Stimulated activated CD4-positive, alpha-beta T cell treated with anti-CD3 and anti-CD28 coated beads, TNF-alpha, amount 100 ng/mL, for 48 hours (primary cell): ENCODE measurements at places on chromosomes 13 and 19.

GRCh38 chr19:5696196-5697021 lies 6.3 kb downstream of the RPL36 start:
- DNase-seq: no peak

DNA sequence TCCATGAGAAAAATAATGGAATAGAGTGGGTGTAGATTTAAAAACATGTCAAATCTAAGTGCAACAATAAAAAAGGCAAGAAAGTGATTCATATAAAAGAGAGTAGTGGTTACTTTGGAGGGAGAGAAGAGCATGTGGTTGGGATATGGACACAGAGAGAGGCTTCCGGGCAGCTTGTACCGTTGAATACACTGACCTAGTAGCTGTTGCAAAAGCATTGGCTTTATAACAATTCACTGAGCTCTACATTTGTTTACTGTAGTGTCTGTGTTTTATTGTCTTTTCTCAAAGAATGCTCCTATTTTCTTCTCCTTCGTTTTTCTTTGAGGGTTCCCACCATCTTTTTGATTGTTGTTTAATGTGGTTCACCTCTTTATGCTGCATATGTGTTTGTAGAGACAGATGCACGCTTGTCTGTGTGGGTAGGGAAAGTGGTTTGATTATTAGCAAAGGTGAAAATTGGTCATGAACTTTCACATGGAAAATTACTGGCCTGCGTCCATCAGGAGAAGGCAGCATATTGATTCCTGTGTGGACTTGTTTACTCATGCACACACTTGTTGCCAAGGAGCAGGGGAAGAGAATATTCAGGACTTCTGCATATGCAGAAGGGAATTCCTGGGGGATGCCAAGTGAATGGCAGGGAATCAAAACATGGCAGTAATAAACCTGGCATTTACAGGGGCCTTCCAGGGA lies 29.9 kb upstream of the IRS2 start:
- DNase-seq: no peak

- no peak for DNase-seq
Observed at GRCh38 chr13:110115591-110115990, 191.4 kb downstream of the COL4A1 start.

GRCh38 chr19:30029721-30030510 lies 87.9 kb downstream of the URI1 start:
- no peak for DNase-seq

DNA sequence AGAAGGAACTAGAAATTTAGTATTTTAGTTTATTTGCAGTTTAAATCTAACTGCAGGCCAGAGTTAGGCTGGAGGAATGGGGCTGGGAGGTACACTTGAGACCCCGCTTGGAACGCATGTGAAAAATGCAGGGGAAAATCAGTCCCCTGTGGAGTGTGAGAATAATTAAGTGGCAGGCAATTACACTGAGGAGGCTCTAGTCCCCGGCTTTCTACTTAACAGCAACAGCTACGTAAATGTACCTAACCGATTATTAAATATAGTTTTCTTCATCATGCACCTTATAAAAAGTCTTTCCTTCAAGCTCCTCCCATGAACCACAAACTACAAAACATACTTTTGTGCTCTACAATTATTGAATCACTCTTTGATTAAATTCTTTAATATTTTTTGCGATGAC lies 804 bp downstream of the ZNF708 start:
- no peak for DNase-seq

GRCh38 chr19:49468746-49469447 lies 5.1 kb upstream of the FLT3LG start:
- DNase-seq: peak; percentile 70

- no peak for DNase-seq
Observed at GRCh38 chr19:48239120-48239519, 16.6 kb downstream of the CARD8 start.

DNA sequence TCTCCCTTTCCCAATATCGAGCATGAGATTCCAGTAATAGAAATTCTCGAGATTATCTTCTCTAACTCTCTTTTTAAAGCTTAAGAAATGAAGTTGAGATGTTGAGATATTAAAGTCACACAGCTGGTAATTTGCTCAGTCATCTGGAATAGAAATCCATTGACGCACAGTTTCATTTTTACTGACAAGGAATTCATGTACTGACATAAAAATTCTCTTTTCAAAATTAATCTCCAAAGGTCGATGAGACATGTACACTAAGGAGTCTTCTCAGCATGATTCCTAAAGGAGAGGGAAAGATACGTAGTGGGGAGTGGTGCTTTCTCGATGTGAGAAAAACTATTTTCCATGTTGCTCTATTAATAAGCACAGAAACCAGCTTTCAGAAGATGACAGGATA lies 1639.5 kb upstream of the MIR17HG start:
- no peak for DNase-seq

DNA sequence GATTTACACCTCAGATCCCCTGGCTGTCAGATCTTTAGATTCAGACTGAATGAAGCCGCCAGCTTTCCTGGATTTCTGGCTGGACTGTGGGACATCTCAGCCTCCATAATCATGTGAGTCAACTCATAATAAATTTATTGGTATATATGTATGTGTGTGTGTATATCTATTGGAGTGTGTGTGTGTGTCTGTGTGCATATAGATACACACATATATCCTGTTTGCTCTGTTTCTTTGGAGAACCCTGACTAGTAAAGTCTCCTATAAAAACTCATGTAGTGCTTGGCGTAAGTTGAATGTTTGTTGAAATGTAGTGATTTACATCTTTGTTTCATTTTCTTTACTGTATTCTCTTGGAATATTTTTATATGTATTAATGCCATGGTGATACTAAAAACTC lies 499.5 kb upstream of the KLF12 start:
- no peak for DNase-seq

GRCh38 chr13:37040789-37041188 lies 18.7 kb downstream of the SUPT20H start:
- no peak for DNase-seq

DNA sequence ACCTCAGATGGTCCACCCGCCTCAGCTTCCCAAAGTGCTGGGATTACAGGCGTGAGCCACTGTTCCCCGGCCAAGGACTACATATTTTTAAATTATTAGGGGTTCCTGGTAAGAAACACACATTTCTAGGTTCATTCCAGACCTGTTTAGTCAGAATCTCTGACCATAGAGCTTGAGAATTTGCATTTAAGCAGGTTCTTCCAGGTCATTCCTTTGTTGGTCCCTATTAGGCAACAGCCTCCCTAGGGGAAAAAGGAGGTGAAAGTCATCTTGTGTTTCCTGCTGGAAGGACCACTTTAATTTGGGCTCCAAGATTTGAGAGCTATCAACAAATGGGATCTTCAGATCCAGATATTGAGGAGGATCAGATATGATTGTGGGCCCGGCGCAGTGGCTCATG lies 16.3 kb downstream of the S1PR2 start:
- DNase-seq: no peak

GRCh38 chr19:8721334-8721733 lies at the start of gene OR2Z1:
Gene OR2Z1, plus strand, starts transcription at chr19:8721634. Its CDS starts 9,395 bp downstream, at chr19:8731029.
- DNase-seq: no peak
